ENCODE measurements at places on chromosomes 1 and 21.

- no peak for DNase-seq
Observed at GRCh38 chr21:44729336-44730027, 18.1 kb upstream of the TSPEAR start.

- DNase-seq: no peak
Observed at GRCh38 chr1:173903827-173904531, 13.1 kb downstream of the SERPINC1 start.

DNA sequence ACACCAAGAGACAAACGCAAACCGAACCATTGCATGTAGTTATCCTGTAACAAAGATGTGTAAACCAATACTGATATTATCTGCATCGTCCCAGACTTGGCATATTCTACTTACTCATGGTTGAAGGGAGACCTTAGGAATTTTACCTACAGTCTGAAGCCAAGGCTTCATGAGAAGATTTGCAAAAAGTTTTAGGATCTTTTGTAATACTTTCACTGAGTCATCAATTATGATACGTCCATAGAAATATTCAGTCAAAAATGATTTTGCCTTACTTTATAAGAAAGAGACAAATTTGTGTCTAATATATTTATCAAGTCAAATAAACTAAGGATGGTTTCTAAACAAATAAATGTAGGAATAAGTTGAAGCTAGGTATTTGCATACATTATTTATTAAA, 1176.1 kb upstream of the ADGRL2 start:
- DNase-seq: no peak

DNA sequence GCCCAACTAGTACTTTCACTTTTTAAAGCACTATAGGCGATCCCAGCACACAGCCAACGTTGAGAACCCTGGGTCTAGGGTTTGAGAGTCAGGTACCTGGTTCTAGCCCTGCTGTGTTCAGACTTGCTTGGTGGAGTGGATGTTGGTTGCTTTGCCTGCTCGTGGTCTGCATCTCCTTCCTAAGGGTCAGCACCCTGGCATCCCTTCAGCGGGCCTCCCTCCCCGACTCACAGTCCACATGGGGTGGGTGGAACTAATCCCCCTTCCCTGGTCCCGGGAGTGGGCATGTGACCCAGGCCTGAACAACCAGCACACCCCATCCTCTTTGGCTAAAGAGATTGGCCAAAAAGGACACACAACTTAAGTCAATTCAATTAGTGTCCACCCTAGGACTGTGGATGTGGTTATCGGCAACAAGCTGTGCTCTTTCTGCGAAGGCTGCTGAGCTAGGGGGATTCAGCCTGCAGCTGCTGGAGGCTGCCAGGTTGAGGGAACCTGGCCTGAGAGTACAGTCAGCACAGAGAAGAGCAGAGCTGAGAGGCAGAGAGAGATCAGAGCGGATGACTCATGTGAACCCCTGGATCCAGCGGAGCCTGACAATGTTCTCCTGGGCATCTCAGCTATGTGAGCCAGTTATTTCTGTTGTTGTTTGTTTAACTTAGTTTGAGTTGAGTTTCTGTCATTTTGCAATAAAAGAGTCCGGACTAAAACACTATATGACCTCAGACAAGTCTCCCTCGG, 138.9 kb downstream of the ACTL8 start:
- DNase-seq: no peak

DNA sequence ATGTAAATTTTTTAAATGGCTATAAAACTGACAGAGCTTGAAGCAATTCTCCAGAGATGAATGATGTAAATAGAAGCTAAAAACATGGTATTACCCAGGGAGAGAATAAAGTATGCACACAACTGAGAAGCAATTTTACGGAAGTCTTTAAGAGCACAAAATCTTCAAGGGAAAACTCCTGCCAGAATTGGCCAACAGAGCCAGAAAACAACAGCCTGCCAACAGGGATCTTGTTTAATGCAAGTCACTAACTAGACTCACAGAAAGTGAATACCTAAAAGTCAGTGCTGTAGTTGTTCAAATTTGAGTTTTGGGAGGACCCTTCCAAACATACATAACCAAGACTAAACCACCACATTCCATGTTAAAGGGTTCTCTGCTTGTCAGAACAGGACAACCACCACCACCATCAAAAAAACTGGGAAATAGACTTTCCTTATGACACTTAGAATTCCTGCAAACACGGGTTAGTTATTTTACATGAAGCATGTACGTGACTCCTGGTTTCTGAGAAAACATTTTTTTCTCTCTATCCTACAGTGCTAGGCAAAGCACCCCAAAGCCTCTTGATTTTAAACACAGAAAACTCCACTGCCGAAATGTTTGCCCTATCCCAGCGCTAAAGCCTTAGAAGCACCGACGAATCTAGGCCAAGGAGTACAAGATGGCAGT, 1.6 kb downstream of the EPS15 start:
- DNase-seq: no peak

Measured in pulmonary artery endothelial cell (primary cell).